ENCODE measurements at places on chromosomes 5 and 9.

DNA sequence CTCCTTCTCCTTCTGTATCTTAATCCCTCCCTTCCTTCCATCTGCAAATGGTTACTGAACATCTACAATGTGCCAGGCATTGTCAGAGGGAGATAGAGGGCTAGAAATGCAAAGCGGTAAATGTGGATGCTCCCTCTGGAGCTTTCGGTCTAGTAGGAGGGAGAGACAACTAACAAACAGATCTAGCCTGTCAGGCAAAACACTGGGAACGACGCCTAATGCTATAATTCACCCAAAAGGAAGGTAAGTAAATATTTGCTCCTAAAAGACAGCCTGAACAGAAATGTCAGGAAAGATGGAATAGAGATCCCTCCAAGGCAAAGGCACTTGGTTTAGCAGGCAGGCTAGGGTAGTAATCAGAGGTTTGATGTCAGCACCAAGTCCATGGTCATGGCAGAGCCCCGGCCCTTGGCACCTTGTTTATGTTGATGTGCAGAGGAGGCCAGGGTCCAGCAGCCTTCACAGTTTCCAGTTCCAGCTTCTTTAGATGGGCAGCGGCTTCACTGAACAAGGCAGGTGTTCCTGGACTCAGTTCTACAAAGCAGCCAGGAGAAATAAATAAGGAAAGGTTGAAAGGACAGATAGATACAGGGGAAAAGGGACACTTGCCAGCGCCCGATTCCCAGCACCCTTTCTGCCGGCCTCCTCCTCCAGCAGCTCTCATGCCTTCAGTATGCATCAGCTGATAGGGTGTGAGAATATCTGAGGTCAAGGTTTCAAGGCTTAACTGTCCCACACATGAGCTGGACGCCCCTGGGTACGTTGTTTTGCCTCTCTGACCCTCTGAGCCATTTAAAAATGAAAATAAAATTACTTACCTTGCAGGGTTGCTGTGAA lies 46.5 kb upstream of the FRRS1L start:
- DNase-seq, result no peak

DNA sequence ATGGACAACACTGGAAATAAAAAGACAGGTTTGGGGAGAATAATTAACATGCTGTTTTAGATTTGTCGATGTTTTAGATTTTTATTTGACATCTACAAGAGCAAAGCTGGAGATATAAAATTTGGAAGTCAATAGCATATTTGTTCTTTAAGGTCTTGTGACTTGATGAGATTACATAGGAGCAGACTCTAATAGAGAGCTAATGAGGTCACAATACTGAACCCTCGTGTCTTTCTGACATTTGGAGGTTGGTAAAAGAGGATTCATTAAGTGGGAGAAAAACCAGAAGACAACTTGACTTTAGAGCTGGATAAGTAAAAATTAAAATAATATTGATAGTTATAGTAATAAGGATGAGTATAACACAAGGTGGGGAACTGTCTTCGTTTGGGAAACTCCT lies 322.7 kb upstream of the SEMA6A start:
- no peak for DNase-seq

DNA sequence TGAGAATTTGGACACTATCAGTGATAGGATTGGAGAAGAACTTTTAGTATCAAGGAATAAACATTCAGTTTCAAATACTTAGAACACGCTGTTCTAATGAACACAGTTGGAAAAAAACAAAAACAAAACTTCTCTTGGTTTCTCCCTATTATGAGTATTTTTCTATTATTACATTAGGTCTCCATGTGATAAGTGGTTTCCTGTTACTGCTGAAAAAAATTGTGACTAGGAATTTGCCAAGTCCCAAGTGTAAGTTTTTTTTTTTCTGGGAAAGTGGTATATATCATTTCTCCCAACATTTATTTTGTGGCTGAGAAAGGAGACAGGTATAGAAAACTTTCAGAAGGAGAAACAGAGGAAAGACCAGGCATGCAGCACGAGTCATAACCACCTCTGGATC lies 41.1 kb downstream of the PCSK1 start:
- no peak for DNase-seq

DNA sequence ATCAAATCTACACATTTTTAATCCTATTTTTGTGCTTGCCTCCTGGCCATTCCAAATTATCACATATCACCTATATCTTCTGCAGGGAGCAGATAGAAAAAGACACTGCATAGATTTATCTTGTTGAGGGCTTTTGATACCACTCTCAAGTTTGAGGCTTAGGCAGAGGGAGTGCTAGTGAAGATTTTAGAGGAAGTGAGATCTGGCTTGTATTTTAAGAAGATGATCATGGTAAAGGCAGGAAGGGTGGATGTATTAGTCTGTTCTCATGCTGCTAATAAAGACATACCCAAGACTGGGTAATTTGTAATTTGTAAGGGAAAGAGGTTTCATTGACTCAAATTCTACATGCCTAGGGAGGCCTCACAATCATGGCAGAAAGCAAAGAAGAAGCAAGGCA lies 220.9 kb upstream of the TUT7 start:
- DNase-seq, result no peak

GRCh38 chr9:92938025-92938424 lies 9.3 kb upstream of the FGD3 start:
- no peak for DNase-seq

- no peak for DNase-seq
Measured at GRCh38 chr9:104028827-104029226, 65.3 kb upstream of the SMC2 start.

- no peak for DNase-seq
Measured at GRCh38 chr5:62473209-62473608, 60.6 kb downstream of the IPO11 start.

DNA sequence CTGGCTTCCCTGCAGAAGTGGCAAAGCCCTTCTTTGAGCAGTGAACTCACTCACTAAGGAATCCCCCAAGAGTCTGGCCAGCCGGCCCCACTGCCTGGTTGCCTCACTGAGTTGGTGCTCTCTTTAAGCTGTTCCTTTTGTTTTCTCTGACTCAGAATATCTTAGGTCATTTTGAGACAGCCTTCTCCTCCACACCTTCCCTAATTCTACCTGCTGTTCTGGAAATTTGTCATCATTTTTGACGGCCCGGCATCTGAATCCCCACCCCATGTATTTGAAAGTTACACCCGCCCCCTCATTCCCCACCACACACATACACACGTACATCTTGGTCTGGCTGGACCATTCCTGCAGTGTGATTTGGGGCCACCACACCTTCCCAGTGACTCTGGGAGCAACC lies 41.8 kb downstream of the FGF1 start:
- DNase-seq, result no peak

DNA sequence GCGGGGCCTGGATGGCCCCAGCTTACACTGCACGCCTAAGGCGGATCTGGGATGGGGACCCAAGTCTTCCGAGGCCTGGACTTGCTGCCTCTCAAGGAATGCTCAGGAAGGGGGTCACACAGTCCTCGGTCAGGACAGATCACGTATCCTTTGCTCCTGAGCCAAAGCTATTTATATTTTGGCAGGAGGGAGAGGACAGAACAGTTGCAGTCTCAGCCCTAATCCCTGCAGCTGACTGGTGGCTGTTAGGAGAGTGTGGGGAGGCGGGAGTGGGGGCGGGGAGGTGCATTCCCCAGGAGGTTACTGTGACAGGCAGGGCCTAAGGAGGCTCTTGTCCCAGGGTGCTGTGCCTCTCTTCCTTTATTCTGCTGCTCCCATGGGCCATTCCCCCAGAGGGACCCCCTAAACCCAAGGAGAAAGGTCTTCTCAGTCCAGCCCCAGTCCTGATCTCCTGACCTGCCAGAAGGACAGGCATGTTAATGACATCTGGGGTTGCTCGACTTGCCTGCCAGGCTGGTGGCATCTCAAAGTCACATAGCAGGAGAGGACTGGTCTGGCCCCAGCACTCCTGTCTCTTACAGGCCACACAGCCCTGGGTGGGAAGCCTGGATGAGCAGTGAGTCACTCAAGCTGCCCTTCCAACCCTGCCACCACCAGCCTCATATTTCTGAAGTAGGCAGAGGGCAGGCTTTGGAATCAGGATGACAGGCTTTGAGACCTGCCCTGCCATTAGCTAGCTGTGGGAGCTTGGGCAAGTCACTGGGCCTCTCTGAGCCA lies 51.9 kb downstream of the COL27A1 start:
- no peak for DNase-seq

DNA sequence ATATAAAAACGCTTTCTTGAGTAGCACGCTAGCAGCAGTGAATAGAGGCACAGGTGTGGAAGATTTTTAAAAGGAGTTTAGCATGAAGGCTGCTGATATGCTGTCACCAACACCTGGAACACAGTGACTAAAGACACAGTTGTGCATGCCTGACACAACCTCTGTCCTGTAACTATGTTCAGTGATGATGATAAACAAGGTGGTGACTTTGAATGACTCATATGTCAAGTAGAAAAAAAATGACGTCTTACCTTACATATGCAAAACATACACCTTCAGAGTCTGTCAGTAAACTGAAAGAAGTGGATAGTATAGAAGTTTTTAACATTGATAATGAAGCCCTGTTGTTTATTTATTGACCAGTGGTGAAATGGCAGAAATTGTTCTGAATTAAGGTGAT lies 66.2 kb upstream of the ADCY2 start:
- DNase-seq, result no peak

DNA sequence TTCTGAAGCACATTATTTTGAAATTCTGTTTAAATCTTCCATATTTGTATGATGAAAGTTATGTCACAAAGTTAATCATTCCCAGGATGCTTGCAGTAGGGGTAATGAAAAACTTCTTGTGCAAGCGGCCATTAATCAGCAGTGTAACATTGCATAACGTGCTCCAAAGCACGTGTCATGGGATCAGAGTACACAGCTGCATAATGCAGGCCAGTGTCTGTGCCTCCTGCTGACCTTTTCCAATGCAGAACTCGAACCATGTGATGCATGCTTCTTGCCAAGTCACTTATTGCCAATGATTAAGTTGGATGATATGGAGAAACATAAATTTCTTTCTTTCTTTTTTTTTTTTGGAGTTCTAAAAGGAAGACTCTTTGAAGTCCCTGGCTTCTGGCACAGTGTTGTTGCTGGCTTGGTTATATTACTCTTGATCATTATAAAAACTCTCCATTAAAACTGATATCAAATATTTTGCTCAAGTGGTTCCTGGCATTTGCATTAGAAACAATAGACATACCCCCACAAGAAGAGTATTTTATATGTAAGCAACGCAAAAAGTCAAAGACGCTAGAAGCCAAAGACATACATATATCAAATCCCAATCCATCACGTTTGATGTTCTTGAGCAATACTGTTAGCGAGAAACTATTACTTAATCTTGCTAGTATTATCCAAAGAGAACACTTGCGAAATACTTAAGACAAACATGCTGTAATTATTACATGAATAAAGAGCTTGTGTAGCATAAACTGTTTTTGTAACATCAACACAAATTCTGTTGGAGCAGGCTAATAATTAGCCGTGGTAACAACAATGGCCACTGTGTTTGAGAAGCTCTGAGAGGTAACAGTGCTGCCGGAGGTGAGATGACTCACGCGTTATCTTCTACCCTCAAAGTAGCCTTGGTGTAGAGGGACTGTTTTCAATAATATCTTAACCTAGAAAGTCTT lies 164.2 kb downstream of the AUH start:
- peak; percentile 67 for DNase-seq

DNA sequence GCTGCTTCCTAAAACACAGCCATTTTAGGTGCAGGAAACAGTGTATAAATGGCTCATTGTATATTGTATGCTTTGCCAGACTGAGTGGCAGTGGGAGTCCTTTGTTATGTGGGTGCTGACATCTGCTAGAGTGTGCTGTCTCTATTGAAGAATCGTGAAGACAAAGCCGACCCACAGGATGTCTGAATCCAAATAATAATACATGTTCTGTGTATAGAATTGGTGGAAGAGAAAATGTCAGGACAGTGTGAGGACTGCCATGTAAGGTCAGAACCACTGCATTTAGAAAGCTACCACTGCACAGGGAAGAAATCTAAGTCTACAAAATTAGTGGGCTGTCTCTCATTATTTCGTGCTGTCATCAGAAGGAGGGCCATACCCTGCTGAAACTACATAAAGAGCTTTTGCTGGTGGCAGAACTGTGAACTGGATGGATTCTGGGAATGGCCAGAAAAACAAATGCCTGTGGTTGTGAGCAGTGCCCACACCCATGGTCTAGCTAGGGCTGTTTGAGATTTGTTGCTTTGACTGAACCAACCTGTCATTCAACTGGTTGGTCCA lies 2.5 kb downstream of the IL7R start:
- no peak for DNase-seq

DNA sequence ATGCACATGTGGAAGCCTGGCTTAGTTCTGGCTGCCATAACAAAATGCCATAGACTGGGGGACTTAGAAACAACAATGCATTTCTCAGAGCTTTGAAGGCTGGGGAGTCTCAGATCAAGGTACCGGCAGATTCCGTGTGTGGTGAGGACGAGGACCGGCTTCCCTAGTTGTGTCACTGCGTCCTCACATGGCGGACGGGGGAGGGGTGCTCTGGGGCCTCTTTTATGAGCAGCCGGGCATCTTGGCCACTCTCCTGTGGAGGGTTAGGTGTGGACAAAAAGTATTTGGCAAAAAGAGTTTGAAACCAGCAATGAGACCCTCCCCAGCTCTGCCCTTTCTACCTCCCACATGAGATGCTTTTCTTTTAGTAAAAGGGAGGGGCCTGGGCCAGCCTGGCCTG lies 118.5 kb upstream of the LPCAT1 start:
- DNase-seq, result no peak

- no peak for DNase-seq
Measured at GRCh38 chr9:86464242-86464641, 110.0 kb upstream of the TUT7 start.

Measured in hematopoietic multipotent progenitor cell treated with erythropoietin and hydrocortisone succinate and interleukin-3 and kit ligand, for 6 days (in vitro differentiated cells).